Suprapubic skin (tissue), 4 donors: ENCODE measurements at places on chromosomes 12 and 14. TPM values are rescaled to one million over a fixed set of nuclear protein-coding genes. Genes with fewer than 3 reads are reported as not detected.

DNA sequence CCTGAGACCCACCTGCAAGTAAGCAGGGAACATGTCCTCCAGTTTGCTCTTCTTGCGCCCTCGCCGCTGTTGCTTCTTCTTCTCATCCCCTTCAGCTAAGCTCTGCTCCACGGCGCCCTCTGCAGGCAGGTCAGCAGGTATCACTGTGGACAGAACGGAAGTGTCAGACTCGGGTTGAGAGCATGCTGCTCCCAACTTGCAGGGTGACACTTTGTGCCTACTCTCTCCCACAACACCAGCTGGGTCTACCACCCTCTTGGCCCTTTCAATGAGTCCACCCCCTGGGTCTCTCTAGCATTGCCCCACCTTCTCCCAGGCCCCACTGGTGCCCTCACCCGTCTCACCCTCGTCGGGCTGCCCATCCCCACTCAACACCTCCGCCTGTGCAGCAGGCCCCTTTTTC, 16.7 kb downstream of the KMT2D start:
- H3K27ac ChIP-seq, result no peak overlapping the region
- DNase-seq, result peak; percentile 83
- peaks cover 98% of the 10 kb centered on the region for H3K36me3 ChIP-seq
- no peaks in the 10 kb centered on the region for H3K27me3 ChIP-seq
- H3K4me1 ChIP-seq, result no peaks in the 10 kb centered on the region
- no peak overlapping the region for H3K4me3 ChIP-seq

DNA sequence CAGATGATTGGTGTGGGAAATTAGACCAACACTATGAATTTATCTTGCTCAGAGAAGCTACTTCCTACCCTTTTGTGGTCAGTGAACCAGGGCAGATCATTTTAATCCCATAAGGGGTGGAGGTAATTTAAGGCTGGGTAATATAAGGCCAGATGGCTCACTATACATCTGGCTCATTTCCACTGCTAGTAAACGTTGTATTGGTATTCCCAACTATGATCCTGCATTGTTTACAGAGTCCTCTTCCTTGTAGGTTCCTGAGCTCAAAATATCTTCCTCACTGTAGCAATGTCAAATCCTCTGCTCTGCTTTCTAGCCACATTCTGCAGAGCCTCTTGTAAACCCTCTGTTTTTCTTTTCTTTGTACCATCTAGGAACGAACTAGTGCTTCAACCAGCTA, 93.0 kb upstream of the MGAT4C start:
- no peak overlapping the region for H3K27ac ChIP-seq
- H3K4me3 ChIP-seq, result no peak overlapping the region
- H3K36me3 ChIP-seq, result no peaks in the 10 kb centered on the region
- no peaks in the 10 kb centered on the region for H3K4me1 ChIP-seq

DNA sequence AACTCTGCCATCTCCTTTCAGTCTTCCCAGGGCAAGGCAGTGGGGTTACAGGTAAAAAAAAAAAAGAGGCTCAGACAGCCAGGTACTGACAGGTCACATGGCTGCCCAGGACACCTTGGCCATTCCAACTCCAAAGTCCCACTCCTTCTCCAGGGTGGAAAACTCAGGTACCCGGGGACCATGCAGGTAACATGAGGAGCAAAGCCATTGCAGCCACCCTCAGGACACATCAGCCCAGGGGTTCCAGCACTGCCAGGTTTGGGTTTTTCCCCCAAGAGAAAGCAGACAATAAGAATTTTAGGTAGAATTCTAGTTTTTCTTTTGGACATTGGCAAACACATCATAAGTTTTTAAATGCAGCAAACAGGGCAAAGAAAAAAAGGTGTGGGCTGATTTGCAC, 15.3 kb downstream of the FAM222A start:
- H3K4me1 ChIP-seq, result peaks cover 41% of the 10 kb centered on the region
- H3K27ac ChIP-seq, result no peak overlapping the region
- peak; percentile 56 for DNase-seq
- no peaks in the 10 kb centered on the region for H3K36me3 ChIP-seq
- no peak overlapping the region for H3K4me3 ChIP-seq

Gene PTPRR
- not detected for total RNA-seq

DNA sequence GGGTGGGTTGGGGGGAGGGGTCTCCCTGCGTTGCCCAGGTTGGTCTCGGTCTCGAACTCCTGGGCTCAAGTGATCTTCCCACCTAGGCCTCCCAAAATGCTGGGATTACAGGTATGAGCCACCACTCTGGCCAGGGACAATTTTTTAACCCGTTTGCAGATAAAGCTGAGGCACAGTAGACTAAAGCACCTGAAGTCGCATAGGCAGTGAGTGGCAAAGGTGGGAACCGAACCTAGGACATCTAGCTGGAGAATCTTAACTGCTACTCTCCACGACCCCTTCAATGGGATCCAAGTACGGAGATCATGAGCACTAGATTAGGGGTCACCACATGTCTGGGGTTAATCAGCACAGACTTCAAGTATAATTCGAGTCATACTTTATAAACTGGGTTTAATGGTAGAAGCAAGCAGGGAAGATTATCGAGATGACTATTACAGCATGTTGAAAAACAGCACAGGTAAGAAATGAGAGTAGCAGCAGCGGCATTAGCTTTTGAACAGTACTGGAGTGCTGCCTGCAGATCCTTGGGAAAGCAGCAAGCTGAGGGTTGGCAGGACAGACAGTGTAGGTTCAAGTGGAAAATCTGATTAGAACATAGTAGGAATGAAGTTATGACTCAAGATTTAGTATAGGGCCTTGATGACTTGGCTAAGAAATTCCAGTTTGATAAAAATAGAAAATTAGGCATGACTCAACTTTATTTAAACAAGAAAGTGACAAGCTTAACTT, 23.9 kb downstream of the NID2 start:
- H3K27me3 ChIP-seq, result no peaks in the 10 kb centered on the region
- H3K4me1 ChIP-seq, result peaks cover 11% of the 10 kb centered on the region
- no peak overlapping the region for H3K27ac ChIP-seq
- no peak for DNase-seq

GRCh38 chr14:73221945-73222344, 15.4 kb upstream of the PAPLN start:
- H3K27me3 ChIP-seq, result no peaks in the 10 kb centered on the region
- H3K4me3 ChIP-seq, result no peak overlapping the region
- peaks cover 10% of the 10 kb centered on the region for H3K4me1 ChIP-seq
- H3K27ac ChIP-seq, result no peak overlapping the region

GRCh38 chr14:61279082-61279481, 2.1 kb downstream of the TMEM30B start:
- H3K4me3 ChIP-seq, result peak overlapping the region; percentile 88
- H3K4me1 ChIP-seq, result peaks cover 36% of the 10 kb centered on the region
- no peaks in the 10 kb centered on the region for H3K27me3 ChIP-seq
- DNase-seq, result no peak
- H3K27ac ChIP-seq, result peak overlapping the region; percentile 5

Gene AHNAK2
- 868 TPM for total RNA-seq

- no peak overlapping the region for H3K27ac ChIP-seq
- H3K4me3 ChIP-seq, result no peak overlapping the region
- no peaks in the 10 kb centered on the region for H3K36me3 ChIP-seq
Observed at GRCh38 chr12:104505095-104505818, 48.5 kb downstream of the CHST11 start.

GRCh38 chr12:106098691-106099200, 40.0 kb downstream of the NUAK1 start:
- H3K36me3 ChIP-seq, result peaks cover 18% of the 10 kb centered on the region
- no peak overlapping the region for H3K4me3 ChIP-seq
- H3K27me3 ChIP-seq, result no peaks in the 10 kb centered on the region
- H3K4me1 ChIP-seq, result peaks cover 17% of the 10 kb centered on the region
- DNase-seq, result no peak
